Stimulated activated CD8-positive, alpha-beta memory T cell treated with anti-CD3 and anti-CD28 coated beads, Interleukin-2, amount 100 ng/mL, for 48 hours (primary cell): ENCODE measurements at places on chromosomes 11 and 22.

DNA sequence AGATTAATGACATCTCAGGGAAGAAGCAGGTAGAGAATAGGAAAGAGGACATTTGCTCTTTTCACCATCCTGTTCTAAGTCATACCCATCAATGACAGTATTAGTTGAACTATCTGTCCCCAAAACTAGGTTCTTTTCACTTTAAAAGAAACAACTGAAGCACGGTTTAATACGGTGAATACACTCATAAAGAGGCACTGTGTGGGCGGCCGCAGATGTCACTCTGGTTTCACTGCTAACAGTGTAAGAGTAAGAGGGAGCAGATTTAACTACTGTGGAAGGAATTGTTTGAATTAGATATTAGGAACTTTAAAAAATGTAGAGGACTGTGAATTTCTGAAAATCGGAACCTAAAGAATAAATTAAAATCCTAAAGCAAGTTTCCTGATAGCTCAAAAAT is 49.5 kb downstream of the VSIG10L2 start:
- DNase-seq: peak; percentile 32

DNA sequence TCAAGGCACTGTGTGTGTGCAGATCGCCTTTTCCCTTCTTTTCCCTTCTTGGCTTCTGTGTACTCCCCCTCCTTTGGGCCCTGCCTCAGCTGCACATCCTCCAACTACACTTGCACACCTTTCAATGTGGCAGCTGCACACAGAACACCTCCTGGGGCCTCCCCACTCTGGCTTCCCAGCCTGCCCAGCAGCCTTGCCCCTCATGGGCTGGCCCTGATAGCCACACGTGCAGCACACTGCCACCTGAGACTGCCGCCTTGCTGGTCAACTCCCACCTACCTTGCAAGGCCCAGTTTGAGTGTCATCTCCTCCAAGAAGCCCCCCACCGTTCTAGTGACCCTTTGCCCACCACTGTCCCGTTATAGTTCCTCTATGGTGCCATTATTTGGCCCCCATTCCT is 77.3 kb upstream of the ARFGAP3 start:
- no peak for DNase-seq

GRCh38 chr11:2868506-2869133 is 17.0 kb downstream of the CDKN1C start:
- no peak for DNase-seq

DNA sequence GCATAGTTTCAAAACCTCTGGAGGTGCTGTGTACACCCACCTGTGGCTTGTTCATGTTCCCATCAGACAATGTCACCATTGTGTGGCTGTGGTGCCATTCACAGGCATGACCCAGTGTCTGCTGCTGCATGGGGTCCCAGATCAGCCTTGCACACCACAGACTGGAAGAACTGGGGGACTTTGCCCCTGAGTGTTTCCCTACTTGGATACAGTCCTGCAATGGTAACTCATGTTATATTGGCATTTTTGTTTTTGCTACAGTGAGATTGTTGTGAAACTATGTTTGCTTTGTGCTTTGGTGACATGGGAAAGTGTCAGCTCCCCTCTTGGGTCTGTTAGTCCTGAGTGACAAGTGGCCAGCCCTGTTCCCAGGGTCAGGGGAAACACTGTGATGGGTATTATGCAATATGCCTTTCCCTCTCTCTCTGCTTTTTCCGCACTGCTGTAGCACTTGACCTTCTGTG is 108.8 kb downstream of the NAV2 start:
- no peak for DNase-seq

- DNase-seq: no peak
Measured at GRCh38 chr11:6667733-6668374, 12.2 kb upstream of the DCHS1 start.

GRCh38 chr22:16959345-16959930 is 48.6 kb downstream of the GAB4 start:
- DNase-seq: no peak

- DNase-seq: no peak
Measured at GRCh38 chr22:31957970-31958594, 13.7 kb downstream of the YWHAH start.

DNA sequence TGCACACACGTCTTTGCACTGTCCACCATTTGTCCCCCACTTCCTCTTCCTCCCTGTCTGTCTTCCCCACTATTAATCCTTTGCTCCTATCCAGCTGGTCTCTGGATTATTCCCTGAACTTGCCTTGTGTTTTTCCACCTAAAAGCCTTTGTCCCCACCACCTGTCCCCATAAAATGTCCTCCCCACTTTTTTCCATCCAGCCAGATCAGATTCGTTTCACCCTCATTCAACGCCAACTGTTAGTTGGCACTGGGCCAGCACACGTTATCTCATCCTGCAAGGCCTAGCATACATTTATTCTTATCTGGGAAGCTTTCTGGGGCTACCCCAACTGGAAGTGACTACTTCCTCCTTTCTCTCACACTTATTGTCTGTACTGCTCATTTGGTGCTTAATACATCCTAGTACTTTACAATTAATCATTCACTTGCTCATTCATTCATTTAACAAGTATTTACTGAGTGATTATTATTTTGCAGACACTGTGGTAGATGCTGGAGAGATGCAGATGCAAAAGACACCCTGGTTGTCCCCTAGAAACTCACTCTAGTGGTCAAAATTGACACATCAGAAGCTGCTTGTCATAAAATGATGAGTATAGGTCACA is 96.2 kb downstream of the RASSF10 start:
- DNase-seq: no peak

- no peak for DNase-seq
Measured at GRCh38 chr11:124421043-124421442, 3.6 kb downstream of the OR8B4 start.

- no peak for DNase-seq
Measured at GRCh38 chr11:91243051-91243450, 981.6 kb upstream of the FAT3 start.

- DNase-seq: no peak
Measured at GRCh38 chr11:121564948-121565684, 112.3 kb upstream of the SORL1-AS1 start.

- DNase-seq: no peak
Measured at GRCh38 chr11:70572974-70573260, 174.6 kb downstream of the CTTN start.

- DNase-seq: no peak
Measured at GRCh38 chr11:27209562-27210005, 153.4 kb downstream of the CCDC34 start.

GRCh38 chr11:92401520-92401919 is 176.9 kb downstream of the FAT3 start:
- no peak for DNase-seq

DNA sequence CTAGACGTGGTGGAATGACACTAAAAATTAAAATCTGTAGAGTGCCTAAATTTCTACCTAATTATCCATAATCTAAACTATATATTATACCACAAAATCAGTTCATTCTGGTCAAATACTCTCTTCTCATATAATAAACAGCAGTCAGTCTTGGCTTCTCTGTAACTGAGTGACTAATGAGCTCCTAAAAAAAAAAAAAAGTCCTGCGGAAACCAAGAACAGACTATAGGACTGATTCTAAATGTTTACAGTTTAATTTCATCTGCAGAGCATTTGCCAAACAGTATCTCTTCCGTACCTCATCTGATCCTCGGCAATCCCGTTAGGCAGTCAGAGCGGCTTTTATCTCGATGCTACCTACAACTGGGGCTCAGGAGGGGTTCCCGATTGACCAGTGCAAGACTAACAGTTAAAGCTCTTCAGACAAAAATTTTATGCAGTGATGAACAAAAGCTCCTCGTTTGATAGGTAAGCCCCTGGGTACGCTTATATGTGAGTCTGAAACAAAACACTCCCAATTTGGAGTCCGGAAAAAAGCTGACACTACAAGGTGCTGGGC is 686 bp downstream of the KIF18A start:
- DNase-seq: peak; percentile 2

DNA sequence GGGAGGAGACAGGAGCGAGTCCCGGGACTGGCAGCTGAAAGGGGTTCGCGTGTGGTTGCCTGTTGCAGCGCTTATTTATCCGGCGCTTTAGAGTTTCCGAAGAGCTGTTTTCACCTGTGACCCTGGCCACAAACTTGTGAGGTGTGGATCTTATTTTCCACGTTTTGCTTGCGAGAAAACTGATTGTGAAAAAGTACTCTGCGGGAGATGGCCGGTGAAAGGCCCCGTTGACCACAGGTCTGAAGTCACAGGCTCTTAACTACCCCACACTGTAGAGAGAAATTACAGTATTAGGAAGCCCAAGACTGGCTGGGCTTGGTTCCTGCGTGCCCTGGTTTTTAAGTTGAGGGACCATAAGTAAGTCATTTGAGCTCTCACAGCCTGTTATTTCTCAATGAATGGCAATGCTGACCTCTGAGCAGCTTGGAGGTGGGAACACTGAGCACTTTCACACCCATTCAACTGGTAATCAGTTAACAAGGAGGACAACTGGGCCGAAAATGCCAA is 379 bp upstream of the RAB38 start:
- no peak for DNase-seq

DNA sequence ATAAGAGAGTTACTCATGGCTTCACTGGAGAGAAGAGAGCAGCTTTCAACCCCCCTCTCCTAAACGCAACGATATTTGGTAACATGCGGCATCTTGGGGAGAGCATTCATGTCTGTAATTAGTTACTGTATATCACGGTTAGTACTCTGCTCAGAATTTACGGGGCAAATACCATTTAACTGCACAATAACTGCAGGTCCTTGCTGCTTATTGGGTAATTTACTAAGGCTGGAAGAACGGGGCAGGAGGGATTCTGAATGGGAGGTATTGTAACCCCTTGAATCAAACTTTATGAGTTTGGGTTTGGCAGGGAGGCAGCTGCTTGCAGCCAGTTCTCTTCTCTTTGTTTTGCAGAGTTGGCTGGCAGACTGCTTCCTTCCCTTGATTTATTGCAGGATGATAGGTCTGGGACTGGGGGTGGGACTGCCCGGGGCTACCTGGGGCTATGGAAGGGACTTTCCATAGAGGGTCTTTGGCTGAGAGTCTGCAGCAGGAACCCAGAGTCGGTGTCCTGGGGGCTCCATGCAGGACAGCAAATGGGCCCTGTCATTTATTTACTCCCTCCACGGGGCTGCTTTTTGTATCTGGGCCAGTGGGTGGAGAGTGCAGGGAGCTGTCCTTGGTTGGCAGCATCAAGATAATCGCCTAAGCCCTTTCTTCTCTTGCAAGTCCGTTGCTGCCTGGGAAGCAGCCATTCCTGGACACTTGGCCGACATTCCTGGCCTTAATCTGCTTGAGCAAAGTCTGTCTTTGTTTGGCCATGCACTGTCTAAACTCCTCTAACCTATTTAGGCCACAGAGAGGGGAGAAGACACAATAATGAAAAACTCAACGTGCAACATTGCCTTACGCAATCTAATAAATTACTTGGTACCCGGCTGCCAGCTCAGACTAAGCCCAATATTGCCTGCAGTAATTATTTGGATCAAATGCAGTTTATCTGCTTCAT is 188.9 kb downstream of the ST3GAL4 start:
- no peak for DNase-seq

DNA sequence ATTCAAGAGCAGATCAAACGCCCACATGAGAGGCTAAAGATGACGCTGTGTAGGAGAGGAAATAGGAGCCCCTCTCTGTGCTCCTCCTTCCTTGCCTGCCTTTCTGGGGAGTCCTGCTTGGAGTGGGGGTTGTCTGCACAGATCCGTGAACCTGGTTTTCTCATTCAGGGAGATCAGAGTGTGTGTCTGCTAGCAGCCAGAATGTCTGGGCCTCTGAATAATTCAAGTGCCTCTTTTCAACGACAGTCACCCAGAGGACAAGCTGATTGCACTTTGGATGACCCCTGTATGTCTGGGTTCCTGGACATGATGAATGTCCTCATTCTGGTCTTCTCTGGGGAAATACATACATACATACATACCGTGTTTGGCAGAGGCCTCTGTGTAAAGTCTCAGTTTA is 592.5 kb upstream of the B3GAT1 start:
- no peak for DNase-seq

DNA sequence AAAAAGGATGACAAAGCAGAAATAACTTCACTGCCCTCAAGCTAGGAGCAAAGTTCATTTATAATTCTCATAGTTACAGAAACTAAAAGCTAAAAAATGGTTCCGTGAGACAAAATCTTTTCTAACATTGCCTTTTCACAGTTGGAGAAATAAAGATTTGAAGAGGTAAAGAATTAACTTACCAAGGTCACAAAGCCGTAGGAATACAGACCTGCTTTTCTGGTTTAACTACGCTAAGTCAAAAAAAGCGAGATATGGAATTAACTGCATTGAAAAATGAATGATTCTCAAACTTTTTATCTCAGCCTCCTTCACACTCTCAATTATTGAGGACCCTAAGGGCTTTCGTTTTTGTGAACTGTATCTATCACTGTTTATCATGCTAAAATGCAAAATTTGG is 95.3 kb downstream of the SLC17A6 start:
- DNase-seq: no peak

GRCh38 chr22:47456031-47456430 is 693.6 kb downstream of the TBC1D22A start:
- no peak for DNase-seq

- no peak for DNase-seq
Measured at GRCh38 chr22:25569361-25569760, 4.9 kb downstream of the GRK3 start.

GRCh38 chr11:80886684-80887083 is 1445.9 kb upstream of the TENM4 start:
- DNase-seq: no peak

DNA sequence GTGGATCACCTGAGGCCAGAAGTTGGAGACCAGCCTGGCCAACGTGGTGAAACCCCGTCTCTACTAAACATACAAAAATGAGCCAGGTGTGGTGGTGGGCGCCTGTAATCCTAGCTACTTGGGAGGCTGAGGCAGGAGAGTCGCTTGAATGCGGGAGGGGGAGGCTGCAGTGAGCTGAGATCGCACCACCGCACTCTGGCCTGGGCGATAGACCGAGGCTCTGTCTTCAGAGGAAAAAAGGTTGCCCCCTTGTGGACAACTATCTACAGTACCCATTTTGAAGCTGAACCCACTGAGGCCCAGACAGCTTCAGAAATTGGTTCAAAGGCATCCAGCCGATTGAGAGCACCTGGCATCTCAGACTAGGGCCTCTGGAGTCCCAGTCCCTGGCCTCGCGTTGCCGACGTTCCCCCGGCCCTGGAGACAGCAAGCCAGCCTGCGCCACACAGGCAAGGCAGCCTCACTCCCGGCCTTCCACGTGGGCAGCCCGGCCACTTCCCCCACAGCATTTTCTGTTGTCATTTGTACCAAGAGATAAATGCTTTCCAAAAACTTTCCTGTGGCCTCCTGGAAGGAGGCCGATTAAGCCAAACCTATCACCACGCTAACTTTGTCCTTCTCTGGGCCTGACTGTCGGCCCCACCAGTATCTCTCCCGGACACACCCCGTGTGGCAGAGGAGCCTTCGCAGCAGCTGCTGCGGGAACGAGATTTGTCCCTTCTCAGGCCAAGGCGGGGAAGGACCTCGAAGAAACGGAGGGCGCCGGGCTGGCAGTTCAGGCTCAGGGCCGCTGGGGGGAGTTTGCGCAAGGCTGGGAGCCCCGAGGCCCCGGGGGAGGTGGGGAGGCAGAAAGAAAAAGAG is 82.8 kb downstream of the FLI1 start:
- DNase-seq: no peak

GRCh38 chr22:19419086-19419463 is 12.5 kb downstream of the HIRA start:
- DNase-seq: no peak
